ENCODE measurements at places on chromosomes 7 and 10.
A peak's percentile ranks its signal among the peaks of the same experiment; 100 is the strongest.

DNA sequence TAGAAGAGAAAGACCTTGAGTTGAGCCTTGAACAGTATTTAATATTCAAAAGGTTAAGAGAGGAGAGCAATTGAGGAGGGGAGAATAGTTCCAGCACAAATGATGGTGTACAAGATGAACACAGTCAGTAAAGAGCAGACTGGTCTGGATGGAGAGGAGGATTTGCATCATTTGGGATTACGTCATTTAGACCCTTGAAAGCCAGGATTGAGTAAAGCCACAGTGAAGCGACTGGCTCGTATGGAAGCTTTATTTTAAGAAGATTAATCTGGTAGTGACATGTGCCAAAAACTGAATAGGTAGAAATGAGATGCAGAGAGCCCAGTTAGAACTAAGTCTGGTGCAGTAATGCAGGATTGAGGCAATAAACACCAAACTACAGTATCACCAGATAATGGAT, 52.6 kb downstream of the TRUB1 start:
- DNase-seq: no peak

GRCh38 chr7:77281780-77282478, 82.3 kb upstream of the FGL2 start:
- DNase-seq: no peak

- no peak for DNase-seq
These were observed 69.8 kb downstream of the SRI start for GRCh38 chr7:88150033-88150432.

DNA sequence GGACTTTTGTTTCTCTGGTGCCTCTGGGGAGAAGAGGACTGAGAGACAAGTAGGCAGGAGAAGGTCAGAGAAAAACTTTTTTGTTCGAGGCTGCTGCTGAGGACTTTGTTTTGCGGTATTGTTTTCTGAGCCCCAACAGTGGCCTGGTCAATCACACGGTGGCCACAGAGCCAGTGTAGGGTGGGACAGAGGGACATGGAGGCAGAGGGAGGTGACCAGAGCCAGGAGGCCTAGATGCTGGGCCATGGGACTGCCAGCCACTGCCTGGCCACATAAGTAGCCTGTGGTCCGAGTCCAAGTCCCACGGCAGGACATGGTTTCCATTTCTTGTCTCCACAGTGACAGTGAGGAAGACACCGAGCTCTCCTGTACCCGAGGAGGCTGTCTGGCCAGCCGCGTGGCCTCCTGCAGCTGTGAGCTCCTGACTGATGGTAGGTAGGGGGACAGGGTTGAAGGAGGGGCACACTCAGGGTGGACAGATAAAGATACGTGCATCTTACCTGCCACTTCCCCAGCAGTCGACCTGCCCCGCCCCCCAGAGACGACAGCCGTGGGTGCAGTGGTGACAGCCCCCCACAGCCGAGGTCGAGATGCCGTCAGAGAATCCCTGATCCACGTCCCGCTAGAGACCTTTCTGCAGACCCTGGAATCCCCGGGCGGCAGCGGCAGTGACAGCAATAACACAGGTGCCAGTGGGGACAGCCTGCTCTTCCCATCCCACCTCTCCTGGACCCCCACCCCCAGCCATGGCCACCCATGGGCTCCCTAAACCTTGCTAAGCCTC, 27.5 kb downstream of the SH2B2 start:
- DNase-seq: no peak

DNA sequence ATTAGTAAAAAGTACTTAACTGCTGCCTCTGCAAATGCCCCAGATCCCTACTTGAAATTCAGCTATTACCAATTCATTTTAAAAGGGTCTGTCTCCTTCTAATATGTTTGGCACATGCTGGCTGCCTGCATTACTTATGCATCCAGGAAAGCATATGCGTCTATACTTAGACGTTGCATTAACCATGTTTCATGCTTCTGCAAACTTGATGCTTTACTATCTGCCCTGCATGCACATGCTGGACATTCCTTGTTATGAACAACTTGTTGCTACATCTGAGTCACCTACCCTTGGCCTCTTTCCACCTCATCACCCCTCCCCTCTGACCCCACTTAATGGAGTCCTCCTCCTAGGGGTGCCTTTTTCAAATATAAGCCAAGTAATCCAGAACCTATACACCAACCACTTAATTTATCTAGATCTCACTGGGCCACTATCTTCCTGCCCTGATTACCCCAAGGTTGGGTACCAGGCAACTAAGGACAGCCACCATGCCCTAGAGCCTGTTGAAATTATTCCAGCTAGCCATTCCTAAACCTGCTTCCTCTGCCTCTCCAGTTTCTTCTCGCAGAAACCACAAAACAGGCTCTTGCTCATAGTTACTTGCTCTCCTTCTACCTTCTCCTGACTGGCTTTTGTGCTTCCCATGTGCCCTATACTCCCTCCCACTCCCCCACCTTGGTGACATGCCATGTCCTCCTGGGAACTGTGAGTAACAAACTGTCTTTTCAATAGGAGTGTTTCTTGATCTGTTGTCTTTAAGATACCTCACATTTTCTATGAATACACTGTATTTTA, 1187.9 kb downstream of the REEP3 start:
- DNase-seq: no peak

DNA sequence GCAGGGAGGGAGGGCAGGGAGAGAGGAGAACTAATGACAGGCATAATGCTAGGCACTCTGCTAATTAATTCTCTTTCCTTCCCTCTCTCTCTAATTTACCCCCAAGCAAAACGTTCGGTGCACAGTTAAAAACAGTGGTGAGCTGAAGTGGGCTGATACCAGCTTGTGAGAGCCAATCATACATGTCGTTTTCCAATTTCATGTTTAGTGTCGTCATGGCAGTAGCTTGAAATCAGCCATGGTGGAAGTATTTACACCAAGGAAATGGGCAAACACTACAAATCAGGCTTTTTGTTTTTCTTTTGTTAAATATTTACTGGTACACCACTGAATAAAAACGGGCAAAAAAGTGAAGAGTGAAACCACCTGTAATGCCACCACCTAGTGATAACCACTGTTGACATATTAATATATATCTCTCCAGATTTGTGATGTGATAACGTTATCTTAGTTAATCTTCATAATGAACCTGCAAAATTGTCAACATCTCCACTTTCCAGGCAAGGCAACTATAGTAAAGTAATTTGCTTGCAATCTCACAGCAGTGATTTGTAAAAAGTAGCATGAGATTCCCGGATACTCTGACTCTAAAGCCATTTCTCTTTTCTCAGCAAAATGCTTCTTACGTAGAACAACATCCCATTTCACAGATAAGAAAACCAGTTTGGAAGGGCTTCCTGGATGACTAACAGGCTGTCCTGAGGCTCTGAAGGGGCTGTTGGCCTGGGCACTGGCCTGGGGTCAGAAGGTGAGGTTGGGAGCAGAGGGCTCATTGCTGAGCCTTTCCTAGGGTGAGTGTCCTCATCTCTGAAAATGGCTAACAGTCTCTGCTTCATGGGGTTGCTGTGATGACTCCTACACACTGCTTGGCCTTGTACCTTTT, 83.7 kb downstream of the ATXN7L1 start:
- peak; percentile 25 for DNase-seq

DNA sequence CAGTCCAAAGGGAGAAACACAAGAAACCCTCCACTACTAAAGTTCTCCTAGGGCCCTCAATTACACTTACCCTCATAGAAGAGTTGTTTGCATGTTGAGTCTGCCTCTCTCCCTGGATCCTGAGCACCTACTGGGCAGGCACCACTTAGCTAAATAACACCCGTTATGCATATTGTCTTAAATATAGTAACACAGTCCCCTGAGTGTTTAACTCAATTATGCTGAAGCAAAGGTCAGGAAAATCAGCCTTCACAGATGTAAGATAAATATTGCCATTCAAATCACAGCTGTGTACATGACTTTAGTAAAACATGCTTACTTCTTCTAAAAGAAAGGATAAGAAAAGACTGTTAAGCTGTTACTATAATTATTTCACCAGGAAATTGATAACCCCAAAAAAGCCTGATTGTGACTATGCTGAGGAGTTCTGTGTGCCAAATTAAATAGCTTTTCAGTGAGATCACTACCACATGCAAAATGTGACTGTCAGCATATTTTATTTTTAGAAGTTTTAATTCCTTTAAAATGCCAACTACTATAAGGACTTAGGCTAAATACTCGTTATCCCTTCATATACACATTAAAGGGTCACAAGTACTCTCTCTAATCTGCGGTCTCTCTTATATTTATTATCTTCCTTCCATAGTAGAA, 733.9 kb upstream of the PHF14 start:
- DNase-seq: peak; percentile 21

- DNase-seq: no peak
These were observed 73.9 kb downstream of the VTI1A start for GRCh38 chr10:112520914-112521313.

DNA sequence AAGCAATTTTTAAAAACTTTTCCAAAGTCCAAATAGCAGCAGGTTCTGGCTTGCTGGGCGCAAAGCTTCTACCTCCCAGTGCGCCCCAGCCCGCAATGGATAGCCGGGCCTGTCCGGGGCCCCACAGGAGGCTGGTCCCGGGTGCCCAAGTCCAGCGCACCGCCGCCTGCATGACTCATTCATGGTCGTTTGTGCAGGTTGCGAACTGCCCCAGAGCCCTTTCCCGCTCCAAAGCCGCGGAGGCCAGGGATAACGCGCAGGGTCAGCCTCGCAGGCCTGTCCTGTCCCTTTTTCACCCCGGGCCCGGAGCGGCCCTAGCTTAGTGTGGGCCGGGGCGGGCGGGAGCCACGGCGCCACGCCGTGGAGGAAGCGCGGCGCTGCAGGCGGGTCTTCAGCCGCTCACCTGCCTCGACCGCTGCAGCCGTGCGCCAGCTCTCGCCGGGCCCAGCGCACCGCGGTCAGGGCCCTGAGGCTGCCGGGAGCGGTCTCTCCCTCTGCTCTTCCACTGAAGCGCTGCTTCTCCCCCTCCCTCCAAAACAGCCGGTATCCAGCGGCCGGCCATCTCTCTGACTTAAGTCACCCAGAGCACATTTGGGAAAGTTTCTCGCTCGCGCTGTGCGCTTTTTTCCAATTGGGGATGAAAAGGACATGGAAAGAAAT, 1.7 kb upstream of the EGR2 start:
- DNase-seq: peak; percentile 85

GRCh38 chr10:103281753-103282152, 4.8 kb downstream of the INA start:
- peak; percentile 81 for DNase-seq

DNA sequence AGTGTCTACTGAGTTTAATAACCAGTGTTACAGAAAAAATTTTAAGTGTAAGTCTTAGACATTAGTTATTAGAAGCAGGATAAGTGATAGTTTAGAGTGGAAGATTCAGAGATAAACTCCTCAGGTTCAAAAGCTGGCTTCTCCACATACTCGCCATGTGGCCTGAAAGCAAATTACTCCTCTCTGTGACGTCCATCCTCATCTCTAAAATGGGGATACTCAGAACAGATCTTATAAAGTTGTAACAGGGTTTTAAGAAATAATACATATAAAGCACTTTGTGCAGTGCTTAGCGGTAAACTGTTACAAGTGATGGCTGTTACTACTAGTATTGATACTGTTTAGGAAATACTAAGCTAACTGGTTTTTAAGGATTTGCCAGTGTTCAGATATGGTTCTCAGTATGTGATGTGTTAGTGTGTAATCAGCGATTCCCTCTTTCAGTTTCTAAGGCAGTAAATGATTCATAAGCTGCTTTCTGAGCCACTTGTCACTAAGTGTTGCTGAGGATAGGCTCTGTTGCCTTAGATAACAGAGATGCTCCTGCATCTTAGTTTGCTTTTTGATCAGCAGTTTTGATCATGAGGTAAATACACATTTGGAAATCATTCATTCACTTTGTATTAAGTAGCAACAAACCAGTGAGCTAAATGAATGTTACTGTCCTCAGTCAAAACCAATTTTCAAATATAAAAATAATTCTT, 58.7 kb downstream of the CYP51A1 start:
- no peak for DNase-seq

GRCh38 chr10:49139028-49139845, 5.4 kb upstream of the FAM170B start:
- no peak for DNase-seq

DNA sequence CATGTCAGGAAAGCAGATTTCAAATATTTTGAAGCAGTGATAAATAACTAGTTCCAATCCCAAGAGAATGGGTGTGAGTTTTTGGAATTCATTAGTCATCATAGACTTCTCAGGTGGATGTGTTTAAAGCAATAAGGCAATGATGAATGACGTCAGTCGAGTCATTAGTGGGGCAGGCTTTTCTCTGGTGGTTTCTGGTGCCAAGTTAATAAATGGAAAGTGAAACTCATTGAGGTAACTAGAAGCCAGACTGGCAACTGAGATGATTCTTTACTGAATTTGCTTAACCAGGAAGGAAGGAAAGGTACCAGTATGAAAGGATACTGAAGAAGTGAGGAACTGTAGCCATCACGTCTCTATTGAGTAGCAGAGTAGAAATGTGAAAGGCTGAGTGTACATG, 311.0 kb downstream of the GPAM start:
- no peak for DNase-seq

DNA sequence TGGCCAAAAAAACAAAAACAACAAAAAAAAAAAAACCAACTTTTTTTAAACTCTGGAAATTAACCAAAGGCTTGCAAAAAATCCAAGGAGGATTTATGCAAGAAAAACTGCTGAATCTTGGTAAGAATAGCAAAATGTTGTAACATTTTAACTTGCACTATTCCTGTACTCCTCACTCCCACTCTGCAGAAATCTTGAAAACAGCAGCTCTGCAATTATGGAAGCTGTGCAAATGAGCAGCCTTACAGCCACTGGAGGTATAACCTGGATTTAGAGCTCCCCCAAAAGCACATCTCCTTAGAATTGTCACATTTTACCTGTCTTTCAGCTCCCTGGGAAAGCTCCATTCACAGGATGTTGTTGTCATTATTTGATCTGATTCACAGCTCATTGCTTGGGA, 41.8 kb upstream of the LRGUK start:
- no peak for DNase-seq

GRCh38 chr7:27972276-27972675, 208.3 kb downstream of the JAZF1 start:
- no peak for DNase-seq

GRCh38 chr10:70728328-70728727, 56.0 kb downstream of the ADAMTS14 start:
- no peak for DNase-seq

Measured in cardiac muscle cell (in vitro differentiated cells and primary cell).